ENCODE measurements at places on chromosomes 11 and 22. TPM values are rescaled to one million over a fixed set of nuclear protein-coding genes. Genes with fewer than 3 reads are reported as not detected.

Gene WEE1
- 7.5 TPM for total RNA-seq

Gene FAM181B
- not detected for total RNA-seq

GRCh38 chr11:65211293-65212105 is 29.8 kb downstream of the CAPN1 start:
- peak; percentile 52 for DNase-seq

DNA sequence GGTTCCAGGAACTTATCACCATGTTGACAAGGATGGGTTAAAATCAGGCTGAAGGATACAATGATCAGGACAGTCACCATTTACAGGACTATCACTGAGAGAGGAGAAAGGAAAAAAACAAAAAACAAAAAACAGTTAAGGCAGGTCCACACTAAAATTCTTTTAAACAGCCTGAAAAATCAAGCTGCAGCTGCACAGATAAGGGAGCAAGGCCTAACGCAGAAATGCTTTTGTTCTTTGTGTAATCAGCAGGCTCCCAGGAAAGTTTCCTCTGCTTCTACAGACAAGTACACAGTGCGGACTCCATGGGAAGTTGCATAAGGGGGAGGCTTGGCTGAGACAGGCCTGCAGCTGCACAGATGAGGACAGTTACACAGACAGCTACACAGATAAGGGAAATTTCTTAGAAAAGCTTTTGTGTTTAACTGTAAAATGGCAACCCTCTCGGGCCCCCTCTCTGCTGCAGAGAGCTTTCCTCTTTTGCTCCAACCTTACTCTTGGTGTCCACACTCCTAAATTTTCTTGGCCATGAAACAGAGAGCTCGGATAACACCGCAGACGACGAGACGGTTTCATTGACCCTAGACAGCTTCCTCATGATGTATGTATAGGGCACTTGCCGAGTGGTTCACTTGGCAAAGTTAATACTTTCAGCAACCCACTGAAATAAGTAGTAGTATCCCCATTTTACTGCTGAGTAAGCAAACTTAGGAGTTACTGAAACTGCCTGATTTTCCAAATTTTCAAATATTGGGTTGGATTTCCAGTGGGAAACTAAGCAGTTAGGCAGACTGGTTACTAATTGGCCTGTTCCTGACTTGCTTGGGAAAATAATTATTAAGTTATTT is 45.5 kb downstream of the PIWIL3 start:
- no peak for DNase-seq

DNA sequence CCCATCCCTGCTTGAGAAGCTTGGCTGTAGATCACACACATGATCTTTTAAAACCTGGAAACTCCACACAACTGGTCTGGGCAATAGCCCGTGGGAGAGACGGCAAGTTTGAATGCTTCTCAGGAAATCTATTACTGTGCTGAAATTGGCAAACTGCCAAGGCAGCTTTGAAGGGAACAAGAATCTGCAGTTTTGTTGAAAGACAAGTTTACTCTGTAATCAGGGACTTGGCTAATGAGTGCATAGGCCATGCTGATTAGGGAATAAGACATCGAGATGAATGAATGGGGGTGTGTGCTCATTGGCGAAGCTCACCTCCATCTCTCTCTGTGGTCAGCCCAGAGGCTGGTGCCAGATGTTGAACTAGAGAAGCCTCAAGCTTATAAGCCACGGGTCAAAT is 218.8 kb downstream of the HIPK3 start:
- DNase-seq, result peak; percentile 53

Measured in adrenal gland (tissue), 19 donors.